CD4-positive, alpha-beta T cell treated with Interleukin-17A for 1 hour (primary cell): ENCODE measurements at places on chromosomes 12 and 14.
A peak's percentile ranks its signal among the peaks of the same experiment; 100 is the strongest.

DNA sequence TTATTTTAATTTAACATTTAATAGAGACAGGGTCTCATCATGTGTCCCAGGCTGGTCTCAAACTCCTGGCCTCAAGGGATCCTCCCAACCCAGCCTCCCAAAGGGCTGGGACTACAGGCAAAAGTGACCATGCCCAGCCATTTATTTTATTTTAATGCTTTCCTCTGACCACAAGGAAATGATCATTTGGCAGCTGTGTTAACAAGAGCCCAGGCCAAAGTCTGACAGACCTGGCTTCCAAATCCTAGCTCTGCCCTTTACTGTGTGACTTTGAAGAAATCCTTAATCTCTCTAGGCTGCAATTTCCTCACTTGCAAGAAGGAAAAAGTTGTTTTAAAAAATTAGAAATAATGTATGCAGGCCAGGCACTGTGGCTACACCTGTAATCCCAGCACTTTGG is 16.7 kb upstream of the GCH1 start:
- no peak for DNase-seq

DNA sequence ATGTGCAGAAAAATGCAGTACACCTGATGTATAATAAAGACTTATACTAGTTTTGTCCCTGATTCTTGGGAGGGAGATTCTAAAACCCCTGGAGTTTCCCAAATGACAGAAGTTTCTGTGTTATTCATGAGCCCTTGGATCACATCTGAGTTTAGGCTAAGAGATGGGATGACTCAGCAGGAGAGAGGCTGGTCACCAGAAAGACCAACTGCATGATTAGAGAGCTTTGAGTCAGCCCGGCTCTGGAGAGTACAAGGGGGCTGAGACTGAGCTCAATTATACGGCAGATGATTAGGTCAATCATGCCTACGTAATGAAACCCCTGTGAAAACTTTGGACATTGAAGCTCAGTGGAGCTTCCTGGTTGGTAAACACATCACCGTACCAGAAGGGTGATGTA is 174.2 kb downstream of the SSPN start:
- no peak for DNase-seq

DNA sequence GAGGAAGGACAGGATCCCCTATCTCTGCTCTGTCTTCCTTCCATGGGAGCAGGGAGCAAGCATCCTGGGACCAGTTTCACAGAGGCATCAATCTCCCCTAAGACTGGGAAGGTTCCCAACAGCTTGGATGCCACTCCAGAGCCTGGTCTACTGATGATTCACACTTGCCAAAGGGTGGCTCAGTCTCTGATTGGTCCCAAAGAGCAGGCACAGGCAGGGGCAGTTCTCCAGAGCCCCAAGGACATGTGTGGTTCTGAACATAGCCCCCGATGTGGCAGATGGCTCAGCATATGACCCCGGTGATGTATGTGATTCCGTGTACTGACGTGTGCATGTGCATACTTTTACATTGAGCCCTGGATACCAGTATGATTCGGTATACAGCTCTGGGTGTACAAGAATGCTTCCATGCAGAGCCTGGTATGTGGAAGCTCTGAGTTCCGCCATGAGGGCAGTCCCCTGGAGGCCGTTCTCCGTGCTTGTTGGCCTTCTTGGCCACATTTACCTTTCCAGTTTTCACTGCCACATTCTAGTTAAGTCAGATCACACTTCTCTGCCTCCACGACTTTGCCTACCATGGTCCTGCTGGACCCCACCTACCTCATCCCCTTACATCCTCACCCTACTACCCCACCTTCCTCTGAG is 21.2 kb downstream of the ITGA7 start:
- no peak for DNase-seq

DNA sequence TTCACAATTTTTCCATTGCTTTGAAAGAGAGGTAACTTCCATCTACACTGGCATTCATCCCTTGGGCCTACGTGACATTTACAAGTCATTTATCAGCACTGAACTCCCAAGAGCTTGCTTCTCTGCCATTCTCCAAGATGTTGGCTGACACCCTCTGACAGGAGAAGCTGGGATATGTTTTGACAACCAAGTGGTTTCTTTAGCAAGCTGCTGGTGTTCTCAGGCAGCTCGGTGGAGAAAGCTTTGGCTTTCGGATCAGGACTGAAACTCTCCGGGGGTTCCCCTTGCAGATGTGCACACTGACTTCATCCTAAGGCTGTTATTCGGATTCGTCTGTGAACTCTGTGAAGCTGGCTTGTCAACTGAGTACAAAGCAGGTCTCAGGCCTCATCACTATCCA is 15.7 kb downstream of the KCNA5 start:
- no peak for DNase-seq

GRCh38 chr12:106063826-106064720 is 74.7 kb downstream of the NUAK1 start:
- DNase-seq, result no peak

- no peak for DNase-seq
Observed at GRCh38 chr14:104031384-104031783, 54.1 kb upstream of the ASPG start.

- peak; percentile 51 for DNase-seq
Observed at GRCh38 chr14:88551094-88551870, 3.5 kb downstream of the PTPN21 start.

GRCh38 chr12:13038491-13039161 is 5.6 kb upstream of the FAM234B start:
- no peak for DNase-seq

DNA sequence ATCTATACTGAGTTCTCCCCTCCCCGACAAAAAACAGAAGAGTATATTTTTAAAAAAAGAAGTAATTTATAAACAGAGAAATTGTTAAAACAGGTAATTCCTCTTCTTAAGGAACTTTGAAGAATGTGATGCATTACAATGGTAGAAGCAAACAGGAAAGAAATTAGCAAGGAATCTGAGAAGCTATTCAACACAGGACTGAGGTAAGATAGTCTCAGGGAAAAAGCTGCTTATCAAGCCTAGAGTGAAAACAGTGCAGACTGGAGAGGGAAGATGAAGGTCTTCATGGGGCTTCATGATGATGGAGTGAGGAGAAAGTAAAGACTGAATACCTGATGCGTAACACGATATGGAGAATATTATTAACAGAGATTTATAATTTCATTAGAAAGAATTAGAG is 880.0 kb downstream of the SLC16A7 start:
- no peak for DNase-seq

GRCh38 chr12:62258941-62259630 is 1.1 kb upstream of the USP15 start:
- DNase-seq, result peak; percentile 54

GRCh38 chr12:49515266-49515665 is 23.6 kb upstream of the KCNH3 start:
- DNase-seq, result no peak

GRCh38 chr12:101700299-101700820 is 2.9 kb downstream of the CHPT1 start:
- no peak for DNase-seq

DNA sequence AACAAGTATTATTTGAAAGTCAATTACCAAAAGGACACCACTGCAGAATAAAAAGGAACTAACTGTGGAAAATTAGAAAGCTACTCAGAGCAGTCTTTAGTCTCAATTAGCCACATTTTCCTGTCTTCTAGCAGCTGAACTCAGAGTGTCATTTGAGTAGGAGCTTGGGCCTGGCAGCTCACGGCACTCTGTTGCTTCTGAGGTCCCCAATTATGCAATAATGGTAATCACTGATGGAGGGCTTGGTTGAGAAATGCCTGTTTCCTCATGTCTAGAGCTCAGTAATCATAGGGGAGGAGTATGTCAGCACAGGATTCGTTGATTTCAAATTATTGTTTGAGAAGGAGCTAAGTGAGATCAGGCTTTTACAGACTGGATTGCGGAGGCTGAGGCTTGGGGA is 108.6 kb downstream of the VRK1 start:
- DNase-seq, result no peak

DNA sequence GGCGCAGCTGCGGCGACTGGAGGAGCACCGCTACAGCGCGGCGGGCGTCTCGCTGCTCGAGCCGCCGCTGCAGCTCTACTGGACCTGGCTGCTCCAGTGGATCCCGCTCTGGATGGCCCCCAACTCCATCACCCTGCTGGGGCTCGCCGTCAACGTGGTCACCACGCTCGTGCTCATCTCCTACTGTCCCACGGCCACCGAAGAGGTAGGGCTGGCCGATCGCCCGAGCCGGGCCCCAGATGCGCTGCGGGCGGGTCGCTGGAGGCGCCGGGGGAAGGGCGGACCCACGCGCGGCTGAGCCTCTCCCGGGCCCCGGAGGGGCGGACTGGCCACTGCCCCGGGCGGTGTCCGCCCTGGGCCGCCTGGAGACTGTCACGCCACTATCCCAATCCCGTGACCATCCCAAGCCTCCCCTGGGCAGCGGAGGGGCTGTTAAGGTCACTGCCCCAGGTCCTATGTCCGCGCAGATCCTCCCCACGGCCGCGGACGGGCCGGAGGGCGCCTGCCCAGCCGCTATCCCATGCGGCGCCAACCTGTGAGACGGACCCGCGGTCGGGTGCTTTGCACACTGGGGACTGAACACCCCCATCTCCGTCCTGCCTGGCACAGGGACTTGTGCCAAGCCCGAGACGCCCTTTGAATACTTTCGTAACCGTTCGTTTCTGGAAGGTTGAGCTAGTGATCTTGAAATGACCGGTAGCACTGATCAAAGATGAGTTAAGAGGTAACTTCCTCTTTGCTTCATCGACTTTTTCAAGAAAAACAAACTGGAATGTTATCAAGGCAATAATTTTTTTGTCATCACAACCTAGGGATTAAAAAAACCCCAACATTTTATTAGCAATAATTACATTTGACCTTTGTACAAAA is 725 bp downstream of the CHPT1 start:
- peak; percentile 10 for DNase-seq
